Cerebellar nuclear complex (tissue), 1 donor: ENCODE measurements at places on chromosomes 2 and 18.

- no peak for DNase-seq
These were observed 3.5 kb upstream of the TUBB6 start for GRCh38 chr18:12304351-12305210.

GRCh38 chr2:15913146-15913545 lies 27.2 kb upstream of the MYCN start:
- DNase-seq: no peak

DNA sequence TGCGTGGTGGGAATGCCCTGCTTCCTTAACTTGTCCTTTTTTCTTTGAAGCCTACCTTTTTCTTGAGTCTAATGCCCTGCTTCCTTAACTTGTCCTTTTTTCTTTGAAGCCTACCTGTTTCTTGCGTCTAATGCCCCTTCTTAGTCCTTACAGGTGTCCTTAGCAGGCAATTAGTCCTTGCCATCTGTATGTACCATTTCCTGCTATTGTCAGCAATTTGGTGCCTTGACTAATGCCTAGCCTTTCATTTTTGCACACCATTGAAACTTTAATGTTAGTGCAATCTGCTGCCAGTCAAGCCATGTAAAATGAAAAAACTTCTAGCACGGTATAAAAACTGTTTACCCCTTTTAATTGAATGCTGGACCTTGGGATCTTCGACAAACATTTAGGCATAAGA lies 4.3 kb downstream of the KDM3A start:
- DNase-seq: no peak

DNA sequence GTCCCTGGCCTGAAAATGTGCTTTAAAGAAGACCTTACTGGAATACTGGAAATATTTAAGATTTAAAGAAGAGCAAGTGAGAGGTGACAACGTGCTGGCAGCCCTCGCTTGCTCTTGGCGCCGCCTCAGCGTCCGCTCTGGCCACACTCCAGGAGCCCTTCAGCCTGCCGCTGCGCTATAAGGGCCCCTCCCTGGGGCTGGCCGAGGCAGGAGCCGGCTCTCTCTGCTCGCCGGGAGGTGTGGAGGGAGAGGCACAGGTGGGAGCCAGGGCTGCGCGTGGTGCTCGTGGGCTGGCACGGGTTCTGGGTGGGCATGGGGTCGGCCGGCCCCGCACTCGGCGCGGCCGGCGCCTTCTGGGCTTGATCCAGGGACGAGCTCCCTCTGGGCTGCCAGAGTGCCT lies 2.9 kb upstream of the COQ10B start:
- DNase-seq: no peak

DNA sequence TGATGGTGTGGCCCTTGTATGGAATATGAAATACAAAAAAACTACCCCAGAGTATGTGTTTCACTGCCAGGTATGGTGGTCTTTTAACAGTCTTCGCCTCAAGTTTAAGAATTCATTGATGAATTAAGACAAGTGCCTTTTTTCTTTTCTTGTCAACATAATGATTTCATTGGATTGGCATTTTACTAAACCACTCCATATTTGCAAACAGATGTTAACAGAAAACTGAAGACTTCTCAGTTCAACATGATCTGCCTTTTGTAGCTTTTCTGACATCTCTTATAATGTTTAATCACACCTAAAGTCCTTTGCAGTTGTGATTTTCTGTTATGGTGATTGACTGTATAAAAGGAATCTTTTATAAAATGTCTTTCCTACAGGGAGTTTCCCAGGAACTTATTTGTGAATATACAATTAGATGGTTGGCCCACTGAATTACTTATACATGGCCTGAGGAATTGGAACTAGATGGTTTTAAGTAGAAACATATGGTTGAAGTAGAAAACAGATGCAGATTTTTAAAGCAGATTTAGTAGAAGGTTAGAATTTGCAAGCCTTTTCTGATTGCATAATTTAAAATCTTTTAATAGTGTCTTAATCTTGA lies 39.7 kb downstream of the DYNC1I2 start:
- DNase-seq: no peak

GRCh38 chr18:57444301-57444759 lies 9.2 kb downstream of the ONECUT2 start:
- DNase-seq: no peak

DNA sequence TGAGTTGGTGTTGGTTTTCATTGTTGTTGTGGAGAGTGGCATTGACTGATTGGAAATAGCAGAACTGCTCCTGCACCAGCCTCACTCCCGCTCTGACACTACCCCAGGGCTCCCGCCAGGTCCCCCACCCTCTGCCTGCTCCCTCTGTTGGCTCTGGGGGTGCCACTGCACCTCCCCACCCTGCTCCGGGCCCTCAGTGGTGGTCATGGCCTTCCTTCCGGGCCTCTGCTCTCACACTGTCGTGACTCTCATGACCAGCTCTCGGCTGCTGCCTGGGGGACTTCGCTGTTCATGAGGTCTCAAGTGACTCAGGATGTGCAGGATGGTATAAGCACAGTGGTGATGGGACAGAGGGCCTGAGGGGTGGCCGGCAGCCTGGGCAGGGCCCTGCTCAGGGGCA lies 113.2 kb downstream of the MARCHF4 start:
- DNase-seq: no peak

GRCh38 chr2:155692106-155692505 lies 640.4 kb downstream of the NR4A2 start:
- DNase-seq: no peak
